ENCODE measurements at places on chromosomes 16 and 17.
A peak's percentile ranks its signal among the peaks of the same experiment; 100 is the strongest.

DNA sequence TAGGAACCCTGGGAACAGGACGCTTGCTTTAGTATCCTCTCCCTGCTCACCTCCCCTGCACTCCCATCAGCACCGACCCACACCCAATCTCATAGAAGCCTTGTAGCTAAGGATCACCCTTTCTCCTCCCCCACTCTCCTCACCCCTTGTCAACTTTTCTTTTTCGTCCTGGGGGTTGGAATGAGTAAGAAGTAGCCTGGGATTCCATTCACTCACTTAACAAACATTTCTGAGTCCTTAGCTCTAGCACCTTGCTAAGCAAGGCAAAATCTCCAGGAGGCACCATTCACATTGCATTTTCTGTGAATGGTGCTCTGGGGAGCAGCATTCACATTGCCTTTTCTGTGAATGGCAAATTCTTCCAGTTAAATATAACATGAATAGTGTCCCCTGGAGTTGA, 1.1 kb upstream of the PGAP3 start:
- no peak for DNase-seq

DNA sequence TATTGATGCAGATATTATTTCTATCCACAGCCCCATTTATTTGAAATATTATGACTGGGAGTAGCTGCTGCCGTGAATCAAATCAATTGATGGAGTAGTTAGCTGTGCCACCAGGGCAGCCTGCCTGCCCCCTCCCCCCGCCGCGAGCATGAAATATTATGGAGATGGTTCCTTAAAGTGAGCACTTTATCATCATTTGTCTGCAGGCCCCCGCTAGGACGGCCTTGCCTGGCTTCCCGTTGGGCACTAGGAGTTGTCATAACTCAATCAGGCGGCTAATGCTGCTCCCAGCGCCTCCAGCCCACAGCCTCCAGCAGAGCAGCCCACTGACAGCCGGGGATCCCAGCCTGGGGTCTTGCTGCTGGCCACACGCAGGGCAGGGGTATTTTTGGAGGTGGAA, 173.9 kb downstream of the SALL1 start:
- no peak for DNase-seq

DNA sequence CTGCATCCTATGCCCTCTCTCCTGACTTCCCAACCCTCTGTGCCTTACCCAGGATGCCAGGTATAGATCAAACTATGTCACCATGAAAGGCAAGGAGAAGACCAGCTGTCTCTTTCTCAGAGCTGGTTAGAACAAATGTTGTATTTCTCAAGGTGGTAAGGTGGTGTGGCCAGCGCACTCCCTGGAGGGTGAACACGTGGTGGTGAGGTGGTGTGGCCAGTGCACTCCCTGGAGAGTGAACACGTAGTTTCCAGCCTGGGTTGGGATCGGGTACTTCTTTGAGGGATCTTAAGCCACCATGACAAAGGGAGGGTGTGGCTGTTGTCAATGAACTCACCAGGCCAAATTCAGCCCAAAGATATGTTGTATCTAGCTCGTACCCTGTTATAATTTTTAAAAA, 26.8 kb downstream of the KATNIP start:
- DNase-seq, result no peak

- no peak for DNase-seq
These were observed 4.9 kb downstream of the TNRC6A start for GRCh38 chr16:24734382-24734781.

DNA sequence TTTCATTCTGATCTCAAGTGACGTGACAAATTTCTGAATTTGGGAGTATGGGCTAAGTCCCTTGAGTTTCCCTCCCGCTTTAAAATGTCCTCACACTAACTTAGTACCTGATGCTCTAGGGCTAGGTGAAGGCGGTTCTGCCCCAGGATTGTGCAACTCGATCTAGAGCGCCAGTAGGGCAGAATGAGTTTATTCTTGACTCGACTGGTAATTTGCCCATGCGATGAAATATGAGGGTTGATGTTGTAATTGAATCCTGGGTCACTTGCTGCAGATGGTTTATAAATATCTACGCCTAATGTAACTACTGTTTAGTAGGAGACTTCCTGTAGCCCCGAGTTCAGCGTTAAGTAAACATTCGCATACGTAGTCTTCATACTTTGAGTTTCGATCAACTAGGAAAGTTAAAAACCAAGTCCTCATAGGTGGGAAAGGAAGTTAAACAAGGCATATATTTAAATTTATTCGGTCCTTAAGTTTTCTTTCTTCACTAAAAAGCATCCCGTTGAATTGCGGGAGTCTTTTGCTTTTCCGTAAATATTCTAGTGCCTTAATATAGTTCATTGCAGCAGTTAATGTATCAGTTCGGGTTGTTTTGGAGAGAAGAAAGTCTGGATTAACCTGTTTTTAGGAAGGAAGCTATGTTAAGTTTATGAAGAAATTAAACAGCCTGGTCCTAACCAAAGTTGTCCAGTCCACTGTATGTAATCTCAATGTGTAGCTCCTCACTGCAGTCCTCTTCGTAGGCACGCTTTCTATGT, 1.6 kb downstream of the CTCF start:
- DNase-seq, result no peak

GRCh38 chr17:75315541-75316243, 26.5 kb upstream of the SLC25A19 start:
- DNase-seq, result no peak

DNA sequence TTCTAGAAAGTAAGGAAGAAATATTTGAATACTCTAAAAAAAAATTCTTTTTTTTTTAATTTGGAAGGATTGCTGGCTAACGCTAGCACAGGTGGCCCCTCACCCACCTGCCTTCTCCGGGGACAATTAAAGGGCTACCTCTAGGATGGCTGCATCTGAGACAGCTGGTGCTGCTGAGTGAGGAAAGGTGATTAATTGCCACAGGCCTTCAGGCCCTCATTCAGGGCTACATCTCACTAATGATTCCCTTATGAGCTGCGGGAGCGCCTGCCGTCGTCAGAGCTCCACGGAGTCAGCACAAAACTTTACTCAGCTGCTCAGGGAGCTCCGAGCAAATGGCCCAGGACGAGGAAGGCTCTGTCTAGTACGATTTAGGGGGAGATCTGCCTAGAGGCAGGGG, 27.0 kb upstream of the AKTIP start:
- no peak for DNase-seq

DNA sequence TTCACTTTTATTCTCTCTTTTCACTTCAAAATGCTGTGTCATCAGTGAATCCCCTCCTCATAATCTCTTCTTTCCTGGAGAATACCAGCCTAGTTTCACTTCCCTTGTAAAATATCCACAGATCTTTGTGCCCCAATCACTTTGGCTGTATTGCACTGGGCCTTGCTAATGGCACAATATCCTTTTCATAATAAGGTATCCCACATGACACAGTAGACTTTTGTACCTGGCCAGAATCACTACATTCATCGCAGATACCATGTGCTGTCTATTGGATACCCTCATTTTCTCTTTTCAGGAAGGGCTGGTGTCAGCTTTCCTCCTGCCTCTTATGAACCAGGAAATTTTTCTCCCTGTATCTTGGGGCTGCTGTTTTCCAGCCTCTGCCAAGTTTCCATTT, 25.7 kb upstream of the TOX3 start:
- DNase-seq, result no peak

DNA sequence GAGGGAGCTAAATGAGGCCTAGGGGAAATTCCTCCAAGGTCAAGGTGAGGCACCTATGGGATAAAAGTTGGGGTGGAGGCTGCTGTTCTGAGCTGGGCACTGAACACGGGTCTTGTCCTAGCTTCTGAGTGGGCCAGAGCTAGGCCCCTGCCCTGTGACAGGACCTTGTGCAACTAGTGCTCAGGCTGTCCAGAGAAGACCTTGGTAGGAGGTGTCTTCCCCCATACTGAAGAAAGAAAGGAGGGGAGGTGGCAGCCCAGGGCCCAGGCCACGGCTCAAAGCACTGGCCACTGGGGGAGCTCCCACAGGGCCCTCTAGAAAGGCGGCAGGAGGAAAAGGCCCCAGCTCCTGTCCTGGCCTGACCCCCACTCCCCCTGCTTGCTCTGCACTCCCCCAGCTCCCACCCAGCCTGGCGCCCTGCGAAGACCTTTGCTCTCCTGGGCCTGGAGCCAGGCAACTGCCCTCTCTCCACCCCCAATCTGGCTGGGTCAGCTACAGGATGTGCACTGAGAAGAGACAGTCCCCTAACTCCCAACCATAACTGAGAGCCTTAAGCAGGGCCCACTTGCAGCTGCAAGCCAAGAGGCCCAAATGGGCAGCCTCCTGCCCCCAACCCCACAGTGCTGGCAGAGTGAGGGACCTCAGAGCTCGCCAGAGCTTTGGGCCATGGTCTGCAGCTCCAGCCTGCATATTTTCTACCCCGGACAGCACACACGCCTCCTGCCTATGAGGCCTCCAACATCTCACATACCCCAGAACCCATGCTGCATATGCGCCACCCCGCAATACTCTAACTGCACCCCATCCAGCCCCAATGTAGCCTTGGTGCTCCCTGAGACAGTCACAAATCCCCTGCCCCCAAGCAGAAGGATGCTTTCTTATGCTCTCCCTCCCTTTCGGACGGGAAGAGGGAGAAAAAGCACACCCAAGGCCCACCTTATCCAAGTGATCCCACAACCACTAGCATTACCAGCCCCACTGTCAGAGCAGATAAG, 15.3 kb downstream of the HSD11B2 start:
- no peak for DNase-seq

DNA sequence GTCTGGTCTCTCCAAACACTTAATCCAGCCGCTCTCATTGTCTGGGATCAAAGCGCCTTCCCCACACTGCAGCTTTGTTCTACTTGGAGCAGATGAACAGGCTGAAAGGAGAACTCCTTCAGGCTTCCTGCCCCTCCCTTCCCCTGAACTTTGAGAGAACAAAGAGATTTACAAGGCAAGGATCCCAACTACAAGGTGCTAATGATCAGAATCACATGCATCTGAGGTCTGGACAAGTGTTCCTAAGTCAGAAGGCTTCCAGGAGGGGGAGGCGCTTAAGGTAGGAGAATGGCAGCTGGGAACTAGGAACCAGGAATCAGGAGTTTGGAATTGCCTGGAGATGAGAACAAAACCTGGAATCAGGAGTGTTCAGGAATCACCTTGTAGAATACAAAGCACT, 606.3 kb upstream of the CDH11 start:
- no peak for DNase-seq

DNA sequence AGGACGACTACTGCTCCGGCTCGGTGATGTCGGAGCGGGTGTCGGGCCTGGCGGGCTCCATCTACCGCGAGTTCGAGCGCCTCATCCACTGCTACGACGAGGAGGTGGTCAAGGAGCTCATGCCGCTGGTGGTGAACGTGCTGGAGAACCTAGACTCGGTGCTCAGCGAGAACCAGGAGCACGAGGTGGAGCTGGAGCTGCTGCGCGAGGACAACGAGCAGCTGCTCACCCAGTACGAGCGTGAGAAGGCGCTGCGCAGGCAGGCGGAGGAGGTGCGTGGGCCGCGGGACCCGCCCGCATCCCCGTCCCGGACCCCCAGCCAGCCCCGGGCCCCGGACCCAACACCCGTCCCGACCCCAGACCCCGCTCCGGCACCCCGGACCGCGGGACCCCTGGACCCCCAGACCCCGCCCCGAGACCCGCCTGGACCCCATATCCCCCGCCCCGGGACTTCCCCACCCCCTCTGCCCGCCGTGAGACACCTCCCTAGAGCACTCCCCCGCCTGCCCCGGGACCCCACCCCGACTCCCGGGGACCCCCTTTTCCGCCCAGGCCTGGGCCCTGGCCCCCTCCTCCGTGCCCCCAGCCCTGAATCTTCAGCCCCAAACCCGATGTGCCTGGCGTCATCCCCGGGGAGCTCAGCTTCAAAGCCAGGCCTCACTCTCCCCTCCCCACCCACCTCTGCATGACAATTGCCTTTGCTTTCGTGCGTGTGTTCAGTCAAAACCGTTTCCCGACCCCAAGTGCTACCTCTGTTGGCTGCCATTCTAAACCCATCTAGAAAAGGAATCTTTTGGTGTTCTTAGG, 594 bp downstream of the MAPK8IP3 start:
- peak; percentile 44 for DNase-seq

GRCh38 chr17:79035686-79036085, 11.7 kb downstream of the C1QTNF1 start:
- DNase-seq, result no peak

- no peak for DNase-seq
These were observed 171.0 kb downstream of the CCDC182 start for GRCh38 chr17:57574040-57574513.

GRCh38 chr16:67653128-67653788, 6.8 kb downstream of the ACD start:
- no peak for DNase-seq

GRCh38 chr17:10776381-10776780, 27.5 kb downstream of the TMEM238L start:
- no peak for DNase-seq

DNA sequence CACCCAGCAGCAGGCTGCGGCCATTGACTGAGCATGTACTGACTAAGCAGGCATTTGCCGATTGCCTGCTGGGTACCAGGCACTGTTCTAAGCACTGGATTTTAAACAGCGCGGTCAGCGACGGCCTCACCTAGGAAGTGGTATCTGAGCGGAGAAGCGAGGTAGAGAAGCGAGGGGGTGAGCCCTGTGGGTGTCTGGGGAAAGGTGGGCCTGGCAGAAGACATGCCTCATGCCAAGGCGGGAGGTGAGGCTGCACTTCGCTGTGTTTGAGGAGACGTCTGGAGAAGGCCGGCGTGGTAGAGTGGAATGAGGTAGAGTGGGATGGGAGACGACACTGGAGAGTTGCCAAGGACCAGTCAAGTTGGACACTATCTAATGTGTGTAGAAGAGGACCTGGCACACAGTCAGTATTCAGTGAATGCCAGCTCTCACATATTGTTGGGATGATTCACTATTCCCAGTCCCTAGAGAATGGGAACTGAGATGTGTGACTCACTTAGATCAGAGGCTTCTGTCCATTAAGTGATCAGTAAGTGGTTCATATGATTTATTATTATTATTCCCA, 14.4 kb downstream of the SYCE1L start:
- DNase-seq, result no peak

DNA sequence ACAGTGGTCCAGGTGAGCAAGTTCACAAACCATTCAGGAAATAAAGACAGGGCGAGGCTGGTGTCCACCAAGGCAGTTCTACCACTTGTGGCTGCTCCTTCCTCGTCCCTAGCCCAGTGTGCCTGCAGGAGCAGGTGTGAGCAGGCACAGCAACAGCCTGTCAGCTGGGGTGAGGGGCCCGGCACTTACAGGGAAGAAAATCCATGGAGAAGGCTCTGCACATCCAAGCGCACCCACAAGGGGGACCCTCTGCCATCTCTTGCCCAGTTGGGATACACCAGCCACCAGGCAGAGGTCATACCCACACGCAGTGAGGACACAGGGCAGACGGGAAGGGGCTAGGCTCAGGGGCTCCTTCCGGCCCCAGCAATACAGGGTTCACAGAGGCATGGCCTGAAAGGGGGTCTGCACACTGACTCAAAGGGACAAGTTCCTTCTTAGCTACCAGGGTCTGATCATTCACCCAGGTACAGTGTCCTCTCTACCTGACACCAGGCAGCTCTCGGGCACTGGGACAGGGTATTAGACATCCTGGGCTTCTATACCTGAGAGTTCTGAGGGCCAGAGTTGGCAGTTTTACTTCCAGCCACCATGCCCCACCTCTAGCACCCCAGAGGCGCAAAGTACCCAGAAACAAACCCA, 27.0 kb downstream of the CDIP1 start:
- peak; percentile 50 for DNase-seq

DNA sequence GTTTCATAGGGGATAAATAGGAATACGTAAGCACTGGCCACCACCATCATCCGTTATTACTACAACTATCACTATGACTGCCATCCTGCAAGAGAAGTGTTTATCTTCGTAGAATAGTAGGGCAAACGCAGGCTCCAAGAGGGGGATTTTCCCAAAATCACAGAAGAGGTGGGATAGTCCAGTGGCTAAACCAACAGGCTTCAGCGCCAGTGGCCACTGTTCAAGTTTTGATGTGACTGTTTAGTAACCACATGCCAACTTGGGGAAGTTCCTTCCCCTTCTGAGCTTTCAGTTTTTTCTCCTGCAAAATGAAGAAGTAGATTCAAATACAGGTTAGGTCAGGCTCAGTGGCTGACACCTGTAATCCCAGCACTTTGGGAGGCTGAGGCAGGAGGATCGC, 60.7 kb upstream of the GRIN2A start:
- DNase-seq, result no peak
